Activated CD4-positive, alpha-beta T cell treated with anti-CD3 and anti-CD28 coated beads for 4 hours (primary cell): ENCODE measurements at places on chromosomes 2 and 18.

GRCh38 chr2:67917332-67918054 is 145.3 kb downstream of the C1D start:
- no peak for DNase-seq

GRCh38 chr2:126543081-126543480 is 112.9 kb upstream of the GYPC start:
- DNase-seq = no peak

DNA sequence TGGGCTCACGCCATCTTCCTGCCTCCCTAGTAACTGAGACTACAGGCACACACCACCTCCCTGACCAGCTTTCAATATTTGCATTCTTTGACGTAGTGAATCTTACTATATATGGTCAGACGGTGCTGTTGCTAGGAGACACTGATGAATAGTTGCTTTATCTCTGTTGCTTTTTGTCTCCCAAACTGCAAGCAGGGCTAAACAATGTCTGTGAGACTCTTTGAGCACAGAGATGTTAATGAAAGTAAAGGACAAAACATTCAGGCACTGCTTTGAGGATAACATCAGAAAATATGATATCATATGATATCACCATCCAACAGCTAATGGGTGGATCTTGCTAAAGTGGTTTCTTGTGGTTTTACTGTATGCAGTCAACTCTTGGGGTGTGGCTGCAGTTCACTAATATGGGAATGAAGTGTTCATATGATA is 43.0 kb downstream of the EMILIN2 start:
- no peak for DNase-seq

- no peak for DNase-seq
Observed at GRCh38 chr18:27185025-27185763, at the start of gene CHST9. Gene CHST9, minus strand, starts transcription at chr18:27185308. Its CDS starts 42,499 bp downstream, at chr18:27142809.

DNA sequence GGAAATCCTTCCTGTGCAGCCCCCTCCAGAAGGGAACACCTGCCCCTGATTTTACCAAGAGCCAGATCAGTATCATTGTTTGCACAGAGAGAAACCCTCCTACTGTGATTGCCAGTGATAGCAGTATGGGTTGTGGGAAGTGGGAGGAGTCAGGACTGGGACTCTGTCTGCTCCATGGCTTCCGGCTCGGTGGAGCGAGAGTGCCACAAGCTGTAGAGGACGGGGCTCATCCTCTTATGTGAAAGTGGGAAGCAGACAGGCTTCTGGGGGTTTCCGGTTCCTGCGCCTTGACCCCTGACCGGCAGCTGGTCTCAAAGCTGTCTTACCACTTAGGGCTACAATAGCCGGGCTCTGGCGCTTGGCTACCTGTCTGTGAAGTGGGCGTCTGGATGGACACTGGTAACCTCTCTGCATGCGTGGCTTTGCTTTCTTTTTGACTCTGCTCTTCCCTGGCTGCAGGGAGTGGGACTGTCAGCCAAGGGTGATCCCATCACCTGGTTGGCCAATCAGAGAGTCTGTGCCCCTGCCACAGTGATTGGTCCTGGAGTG is 79.7 kb downstream of the BCL2L11 start:
- DNase-seq = no peak

DNA sequence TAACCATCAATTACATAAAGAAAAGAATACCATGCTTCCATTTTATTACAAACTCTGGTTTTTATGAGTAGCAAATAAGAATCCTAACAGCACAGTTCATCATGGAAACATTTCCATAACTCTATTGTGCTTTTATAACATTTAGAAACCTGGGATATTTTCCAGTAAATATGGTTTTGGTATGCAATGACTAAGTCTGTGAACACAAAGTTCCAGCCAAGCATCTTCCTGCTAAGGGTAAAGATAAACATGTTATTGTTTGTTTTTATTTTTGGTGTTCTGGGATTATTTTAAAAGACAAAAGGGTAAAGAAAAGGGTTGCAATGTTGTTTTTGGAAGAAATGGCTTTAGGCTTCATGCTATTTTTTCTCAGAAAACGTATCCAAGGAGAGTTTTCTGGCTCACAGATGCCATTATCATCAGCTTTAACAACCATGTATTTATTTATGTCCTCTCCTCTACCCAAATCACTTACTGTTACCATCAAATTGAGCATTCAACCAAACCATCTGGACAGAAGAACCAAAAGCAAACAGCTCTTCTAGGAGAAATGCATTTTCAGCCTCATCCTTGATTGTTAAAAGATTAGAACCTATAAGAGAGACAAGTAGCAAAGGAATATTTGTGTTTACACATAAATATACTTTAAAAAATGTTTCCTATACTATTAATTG is 116.0 kb downstream of the PLA2R1 start:
- DNase-seq = no peak

- DNase-seq = no peak
Observed at GRCh38 chr2:165371356-165371755, 98.1 kb upstream of the CSRNP3 start.

GRCh38 chr2:143480601-143481236 is 351.5 kb downstream of the ARHGAP15 start:
- DNase-seq = no peak

DNA sequence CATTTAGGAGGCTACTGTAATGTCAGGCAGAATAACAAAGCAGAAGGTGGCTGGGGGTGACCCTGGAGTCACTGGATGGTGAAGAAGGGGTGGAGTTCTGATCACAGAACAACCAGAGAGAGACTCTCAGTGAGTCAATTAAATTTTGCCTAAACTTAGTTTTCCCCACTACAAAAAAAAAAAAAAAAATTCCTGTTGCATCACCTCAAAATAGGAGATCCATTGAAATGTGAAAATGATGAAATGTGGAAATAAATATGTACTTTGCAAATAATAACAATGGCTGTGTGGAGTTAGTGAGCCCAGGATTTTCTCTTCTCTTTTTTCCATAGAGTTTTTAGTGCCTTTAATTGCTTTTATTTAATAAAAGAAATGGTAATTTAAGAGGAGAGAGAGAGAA is 165.5 kb downstream of the GFPT1 start:
- no peak for DNase-seq

DNA sequence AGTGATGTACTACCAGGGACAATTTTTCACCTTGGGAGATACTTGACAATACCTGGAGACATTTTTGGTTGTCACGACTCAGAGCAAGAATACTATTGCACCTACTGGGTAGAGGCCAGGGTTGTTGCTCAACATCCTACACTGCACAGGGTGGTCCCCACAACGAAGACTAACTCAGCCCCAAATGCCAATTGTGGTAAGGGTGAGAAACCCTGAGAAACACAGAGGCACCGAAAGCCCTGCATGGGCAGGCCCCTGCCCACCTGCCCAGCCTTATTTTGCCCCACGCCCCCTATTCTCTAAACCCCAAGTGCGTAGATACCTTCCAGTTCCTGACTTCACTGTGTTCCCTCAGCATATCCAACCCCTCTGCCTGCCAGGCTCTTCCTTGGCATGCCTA is 163.1 kb upstream of the PKDCC start:
- no peak for DNase-seq

DNA sequence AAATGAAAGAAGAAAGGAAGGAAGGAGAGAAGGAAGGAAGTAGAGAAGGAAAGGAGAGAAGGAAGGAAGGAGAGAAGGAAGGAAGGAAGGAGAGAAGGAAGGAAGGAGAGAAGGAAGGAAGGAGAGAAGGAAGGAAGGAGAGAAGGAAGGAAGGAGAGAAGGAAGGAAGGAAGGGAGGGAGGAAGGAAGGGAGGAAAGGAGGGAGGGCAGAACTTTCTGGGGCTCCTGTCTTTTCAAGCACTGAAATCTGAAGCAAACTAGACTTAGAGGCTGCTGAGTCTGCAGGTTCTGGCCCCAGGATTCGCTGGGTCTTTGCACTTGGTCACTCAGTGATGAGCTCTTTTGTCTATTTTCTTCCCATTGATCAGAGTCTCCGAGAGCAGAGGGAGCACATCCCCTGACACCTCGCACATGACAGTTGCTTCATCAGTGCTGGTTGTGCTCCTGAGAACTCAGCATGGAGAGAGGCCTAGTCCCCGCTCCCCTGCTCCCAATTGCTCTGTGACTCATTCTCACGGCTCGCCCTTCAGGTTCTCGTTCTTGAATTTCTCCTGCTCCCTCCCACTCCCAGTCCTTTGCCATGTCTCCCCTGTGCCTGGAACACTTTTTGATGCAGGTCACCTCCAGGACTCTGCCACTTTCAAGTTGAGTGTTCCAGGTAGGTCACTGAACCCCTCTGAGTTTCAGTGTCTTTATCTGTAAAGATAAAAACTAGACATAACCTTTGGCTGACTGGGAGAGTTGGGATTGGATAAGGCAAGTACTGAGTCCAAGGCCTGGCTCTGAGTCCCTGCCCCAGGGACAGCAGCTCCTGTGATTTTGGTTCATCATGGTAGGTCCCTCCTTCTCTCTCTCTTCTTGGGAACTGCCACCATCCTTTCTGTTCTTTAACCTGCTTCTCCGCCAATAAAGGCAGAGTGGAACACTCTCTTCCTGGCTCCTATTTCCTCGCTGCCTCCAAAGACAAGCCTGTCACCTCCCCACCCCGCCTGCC is 55.2 kb downstream of the TNP1 start:
- no peak for DNase-seq

DNA sequence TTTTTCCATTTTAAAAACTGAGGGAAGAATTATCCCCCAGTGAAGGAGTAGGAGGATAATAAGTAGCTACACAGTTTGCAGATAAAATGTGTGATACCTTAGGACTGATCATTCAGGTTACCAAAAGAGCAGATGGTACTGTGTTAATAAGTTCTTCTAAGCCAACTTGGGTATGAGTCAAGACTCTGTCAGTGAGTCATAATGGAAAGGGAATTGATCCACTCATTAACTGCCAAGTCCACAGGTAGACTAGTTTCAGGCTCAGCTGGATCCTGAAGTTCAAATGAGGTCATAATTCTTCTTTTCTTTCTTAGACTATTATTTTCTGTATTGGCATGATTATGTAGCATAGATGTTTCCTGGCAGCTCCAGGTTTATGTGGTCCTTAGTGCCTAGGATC is 142.4 kb upstream of the ALPP start:
- DNase-seq = no peak

GRCh38 chr2:218471982-218472381 is 53.1 kb downstream of the VIL1 start:
- no peak for DNase-seq

GRCh38 chr2:171042253-171042969 is 113.4 kb downstream of the GORASP2 start:
- no peak for DNase-seq

- DNase-seq = no peak
Observed at GRCh38 chr18:46051731-46052461, 20.2 kb downstream of the PSTPIP2 start.

GRCh38 chr2:169143998-169144397 is 74.6 kb downstream of the DHRS9 start:
- DNase-seq = no peak

- no peak for DNase-seq
Observed at GRCh38 chr2:230872151-230872967, 7.6 kb downstream of the ITM2C start.

DNA sequence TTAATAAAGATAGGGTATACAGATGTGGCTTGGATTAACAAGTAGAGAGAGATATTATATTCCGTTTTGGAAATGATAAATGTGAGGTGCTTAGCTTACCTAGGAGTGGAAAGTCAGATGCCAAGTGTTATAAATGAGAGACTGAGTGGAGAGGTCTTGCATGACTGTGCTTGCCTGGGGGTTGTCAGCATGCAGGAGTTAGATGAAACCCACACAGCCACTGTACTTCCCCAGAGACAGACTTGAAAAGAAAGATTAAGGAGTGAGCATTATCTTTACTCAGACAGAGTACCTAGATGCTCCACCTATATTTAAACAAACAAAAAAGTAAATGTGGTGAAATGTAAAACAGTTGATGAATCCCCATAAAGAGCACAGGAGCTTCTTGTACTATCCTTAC is 482.7 kb downstream of the RIT2 start:
- DNase-seq = no peak

DNA sequence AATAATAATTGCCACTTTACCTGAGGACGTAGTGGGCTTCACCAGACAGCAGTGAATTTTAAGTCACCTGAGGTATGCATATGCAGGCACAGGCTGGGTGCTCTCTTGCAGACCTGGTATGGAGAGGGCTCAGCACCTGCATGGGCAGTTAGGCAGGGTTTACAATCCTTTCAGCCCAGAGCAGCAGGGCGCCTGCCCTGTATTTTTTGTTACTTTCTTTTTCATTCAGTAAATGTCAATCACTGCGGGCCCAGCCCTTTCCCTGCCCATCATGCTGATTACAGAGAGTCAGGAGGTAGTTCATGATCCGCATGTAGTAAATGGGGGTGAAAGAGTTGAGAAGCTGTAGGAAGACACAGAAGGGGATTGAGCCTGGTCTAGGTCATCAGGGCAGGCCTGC is 147.0 kb upstream of the ALPP start:
- DNase-seq = no peak

DNA sequence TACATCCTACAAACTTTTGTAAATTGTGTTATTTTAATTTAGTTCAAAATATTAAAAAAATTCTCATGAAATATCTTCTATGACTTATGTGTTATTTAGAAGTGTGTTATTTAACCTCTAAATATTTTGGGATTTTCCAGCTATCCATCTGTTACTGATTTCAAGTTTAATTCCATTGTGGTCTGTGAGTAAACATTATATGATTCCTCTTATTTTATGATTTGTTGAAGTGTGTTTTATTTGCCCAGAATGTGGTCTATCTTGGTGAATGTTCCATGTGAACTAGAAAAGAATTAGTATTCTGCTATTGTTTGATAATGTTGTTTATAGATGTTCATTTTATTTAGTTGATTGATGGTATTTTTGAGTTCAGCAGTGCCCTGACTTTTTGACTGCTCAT is 136.0 kb downstream of the ZNF804A start:
- no peak for DNase-seq

DNA sequence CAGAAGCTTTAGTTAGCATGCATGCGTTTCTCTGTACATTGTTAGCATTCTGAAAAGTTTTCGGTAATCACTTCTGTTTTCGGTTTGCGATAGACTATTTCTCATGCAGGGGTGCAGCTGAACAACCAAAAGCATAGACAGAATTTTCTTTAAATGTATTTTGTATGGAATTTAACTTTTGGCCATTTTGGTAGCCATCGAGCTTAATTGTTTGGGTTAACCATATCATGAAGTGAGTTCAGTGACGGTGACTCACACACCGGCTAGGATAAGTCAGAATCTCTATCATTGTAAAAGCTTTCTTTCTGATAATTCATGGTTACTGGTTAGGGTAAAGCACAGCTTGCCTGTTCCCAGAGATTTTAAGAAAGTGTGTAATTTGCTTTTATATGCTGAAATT is 107.2 kb downstream of the CD226 start:
- DNase-seq = no peak

DNA sequence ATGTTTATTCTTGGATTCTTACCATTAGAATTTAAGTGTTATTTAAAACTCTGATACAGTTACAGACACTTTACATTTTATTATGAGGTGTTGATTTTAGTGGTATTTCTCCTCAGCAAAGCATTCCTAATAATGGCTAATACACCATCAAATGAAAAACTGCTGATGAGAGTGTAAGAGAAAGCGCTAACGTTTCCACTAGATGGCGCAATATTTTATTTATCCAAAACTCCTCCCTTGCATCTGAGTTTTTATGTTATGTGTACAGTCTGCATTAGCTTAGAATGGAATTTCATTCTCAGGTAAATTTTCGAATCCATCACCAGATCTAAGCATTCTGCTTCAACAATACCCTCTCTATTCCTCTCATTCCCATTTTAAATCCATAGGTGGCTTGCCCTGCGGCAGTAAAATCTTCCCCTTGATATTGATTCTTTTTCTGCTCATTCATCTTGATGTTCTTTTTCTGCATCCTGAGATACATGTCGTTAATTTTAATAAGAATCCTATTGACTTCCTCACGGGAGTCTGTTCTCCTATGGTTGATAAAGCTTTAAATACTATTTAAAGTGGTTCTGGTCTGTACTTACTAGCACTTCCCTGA is 53.9 kb downstream of the PRKRA start:
- DNase-seq = no peak
